Hepatocyte (in vitro differentiated cells): ENCODE measurements at places on chromosomes 3 and 15. TPM values are rescaled to one million over a fixed set of nuclear protein-coding genes. Genes with fewer than 3 reads are reported as not detected.

DNA sequence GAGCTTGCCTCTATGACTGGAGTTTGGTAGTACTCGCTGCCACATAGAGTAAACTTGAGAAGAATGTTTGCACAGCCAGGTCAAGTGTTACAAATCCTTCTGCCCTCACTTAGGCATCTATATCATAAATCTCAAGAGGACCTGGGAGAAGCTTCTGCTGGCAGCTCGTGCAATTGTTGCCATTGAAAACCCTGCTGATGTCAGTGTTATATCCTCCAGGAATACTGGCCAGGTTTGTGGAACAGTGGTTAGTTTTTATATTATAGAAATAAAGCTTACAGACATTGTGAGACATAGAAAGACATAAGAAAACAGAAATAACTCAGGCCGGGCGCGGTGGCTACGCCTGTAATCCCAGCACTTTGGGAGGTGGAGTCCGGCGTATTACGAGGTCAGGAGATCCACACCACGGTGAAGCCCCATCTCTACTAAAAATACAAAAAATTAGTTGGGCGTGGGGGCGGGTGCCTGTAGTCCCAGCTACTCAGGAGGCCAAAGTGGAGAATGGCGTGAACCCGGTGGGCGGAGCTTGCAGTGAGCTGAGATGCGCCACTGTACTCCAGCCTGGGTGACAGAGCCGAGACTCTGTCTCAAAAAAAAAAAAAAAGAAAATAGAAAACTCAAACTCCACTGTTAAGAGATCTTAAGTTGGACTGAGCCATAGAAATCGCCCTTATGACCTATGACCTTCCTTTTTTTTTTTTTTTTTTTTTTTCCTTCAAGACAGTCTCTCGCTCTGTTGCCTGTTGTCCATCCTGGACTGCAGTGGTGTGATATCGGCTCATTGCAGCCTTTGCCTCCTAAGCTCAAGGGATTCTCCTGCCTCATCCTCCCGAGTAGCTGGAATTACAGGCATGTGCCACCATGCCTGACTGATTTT lies 2.2 kb downstream of the RPSA start:
- H3K4me3 ChIP-seq: no peak overlapping the region
- no peak for DNase-seq
- H3K27ac ChIP-seq: no peak overlapping the region
- H3K4me1 ChIP-seq: peaks cover 11% of the 10 kb centered on the region
- H3K36me3 ChIP-seq: peaks cover 8% of the 10 kb centered on the region

GRCh38 chr15:33782966-33783365 lies 185.3 kb upstream of the CHRM5 start:
- no peak for DNase-seq
- H3K27ac ChIP-seq: no peak overlapping the region
- no peaks in the 10 kb centered on the region for H3K4me1 ChIP-seq
- H3K36me3 ChIP-seq: no peaks in the 10 kb centered on the region

DNA sequence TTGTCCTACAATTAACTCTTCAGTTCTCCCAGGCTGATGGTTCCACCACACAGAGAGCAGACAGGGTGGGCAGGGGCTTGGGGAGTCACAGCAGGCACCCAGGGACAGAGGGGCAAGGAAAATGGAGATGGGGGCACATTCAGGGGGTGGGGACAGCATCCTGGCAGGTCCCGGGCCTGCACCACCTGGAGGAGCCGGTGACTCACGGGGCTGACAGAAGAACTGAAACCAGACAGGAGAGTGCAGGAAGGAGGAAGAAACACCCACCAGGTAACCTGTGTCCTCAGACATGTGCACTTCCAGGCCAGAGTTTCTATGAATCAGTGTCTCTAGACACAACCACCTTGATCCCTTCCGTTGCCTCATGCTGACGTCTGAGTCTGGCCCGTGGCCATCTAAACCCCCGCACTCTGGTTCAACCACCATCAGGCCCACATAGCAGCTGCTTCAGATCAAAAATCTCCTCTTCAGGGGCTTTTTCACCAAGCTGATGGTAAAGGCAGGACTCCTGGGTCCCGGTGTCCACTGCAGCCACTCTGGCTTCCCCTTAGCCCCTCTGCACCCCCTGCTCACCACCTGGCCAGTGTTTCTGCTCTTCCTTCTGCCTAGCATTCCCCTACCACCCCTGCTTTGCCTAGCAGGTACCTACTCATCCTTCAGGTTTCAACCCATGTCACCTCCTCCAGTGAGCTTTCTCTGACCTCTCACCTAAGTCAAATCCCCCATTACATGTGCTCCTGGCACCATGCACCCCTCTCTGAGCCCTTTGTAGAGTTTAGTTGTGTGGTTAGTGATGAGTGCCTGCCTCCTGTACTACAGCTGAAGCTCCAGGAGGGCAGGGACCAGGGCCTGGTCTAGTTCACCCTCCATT lies 16.5 kb upstream of the CYP11A1 start:
- DNase-seq: peak; percentile 50
- H3K27me3 ChIP-seq: no peaks in the 10 kb centered on the region
- H3K36me3 ChIP-seq: no peaks in the 10 kb centered on the region

DNA sequence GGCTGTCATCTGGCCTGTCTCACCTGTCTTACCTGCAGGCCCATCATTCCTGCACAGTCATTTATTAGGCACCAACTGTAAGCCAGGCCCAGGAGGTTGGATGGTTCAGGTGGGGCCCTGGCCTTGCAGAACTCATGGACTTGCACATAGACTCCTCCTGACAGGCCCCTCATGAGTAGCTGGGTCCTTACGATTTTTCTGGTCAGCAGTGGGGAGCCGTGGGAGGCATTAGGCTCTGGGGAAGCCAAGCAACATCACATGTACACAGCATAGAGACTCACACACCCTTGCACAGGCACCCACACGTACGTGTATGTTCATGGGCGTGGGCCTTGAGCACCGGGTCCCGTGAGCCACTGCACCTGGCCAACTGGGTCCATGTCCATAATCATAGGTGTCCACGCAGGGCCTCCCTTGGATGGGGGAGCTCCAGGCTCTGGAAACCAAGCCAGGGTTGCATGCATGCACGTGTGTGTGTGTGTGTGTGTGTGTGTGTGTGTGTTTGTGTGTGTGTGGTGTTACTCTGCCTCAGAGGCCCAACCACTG lies 20.3 kb downstream of the CISH start:
- H3K27me3 ChIP-seq: no peaks in the 10 kb centered on the region
- no peak overlapping the region for H3K4me3 ChIP-seq
- H3K27ac ChIP-seq: no peak overlapping the region
- H3K4me1 ChIP-seq: peaks cover 4% of the 10 kb centered on the region

GRCh38 chr15:63505842-63506222 lies 1.4 kb downstream of the USP3 start:
- H3K4me1 ChIP-seq: peaks cover 59% of the 10 kb centered on the region
- no peaks in the 10 kb centered on the region for H3K27me3 ChIP-seq
- H3K36me3 ChIP-seq: no peaks in the 10 kb centered on the region
- peak overlapping the region; percentile 96 for H3K27ac ChIP-seq

GRCh38 chr15:55194256-55194655 lies 2.5 kb downstream of the RSL24D1 start:
- DNase-seq: no peak
- no peak overlapping the region for H3K4me3 ChIP-seq
- no peaks in the 10 kb centered on the region for H3K36me3 ChIP-seq
- H3K27ac ChIP-seq: no peak overlapping the region
- H3K4me1 ChIP-seq: peaks cover 11% of the 10 kb centered on the region

The PP2D1 gene
- polyA plus RNA-seq: 0.23 and 0.40 TPM in 2 replicates

The CPN2 gene
- 2.2 and 4.6 TPM in 2 replicates for polyA plus RNA-seq

The HYAL1 gene
- polyA plus RNA-seq: 5.5 and 11.8 TPM in 2 replicates

The BNC1 gene
- 22.1 and 23.1 TPM in 2 replicates for polyA plus RNA-seq

- H3K27ac ChIP-seq: no peak overlapping the region
- no peak overlapping the region for H3K4me3 ChIP-seq
Measured at GRCh38 chr3:68206524-68207117, 552.2 kb upstream of the SUCLG2 start.

- H3K4me3 ChIP-seq: no peak overlapping the region
- H3K27ac ChIP-seq: peak overlapping the region; percentile 89
- H3K36me3 ChIP-seq: no peaks in the 10 kb centered on the region
Measured at GRCh38 chr3:113166719-113167492, 44.5 kb upstream of the BOC start.

DNA sequence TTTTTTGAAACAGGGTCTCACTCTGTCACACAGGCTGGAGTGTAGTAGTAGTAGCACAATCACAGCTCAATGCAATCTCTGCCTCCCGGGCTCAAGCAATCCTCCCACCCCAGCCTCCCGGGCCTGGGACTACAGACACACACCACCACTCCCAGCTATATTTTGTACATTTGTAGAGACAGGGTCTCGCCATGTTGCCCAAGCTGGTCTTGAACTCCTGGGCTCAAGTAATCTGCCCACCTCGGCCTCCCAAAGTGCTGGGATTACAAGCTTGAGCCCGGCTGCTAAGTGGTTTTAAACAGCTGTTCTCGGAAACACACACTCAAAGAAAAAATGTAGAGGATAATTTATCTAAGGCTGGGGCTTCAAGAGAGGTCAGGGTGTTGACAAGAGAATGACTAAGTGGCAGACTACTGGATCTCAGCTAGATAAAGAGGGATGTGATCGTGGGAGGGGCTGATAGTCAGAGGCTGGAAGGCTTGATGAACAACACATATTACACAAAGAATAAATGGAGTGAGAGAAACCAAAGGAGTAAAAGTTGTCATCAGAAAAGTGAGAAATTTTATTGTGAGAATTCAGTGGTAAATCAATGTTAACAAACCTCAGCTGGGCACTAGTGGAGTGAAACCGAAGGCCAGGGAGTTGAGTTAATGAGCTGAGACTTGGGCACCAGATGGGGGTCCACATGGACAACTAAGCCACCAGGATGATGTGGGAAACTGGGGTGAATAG lies 6.7 kb downstream of the CCR5AS start:
- no peaks in the 10 kb centered on the region for H3K4me1 ChIP-seq
- H3K36me3 ChIP-seq: no peaks in the 10 kb centered on the region
- no peak overlapping the region for H3K4me3 ChIP-seq

The FETUB gene
- 3.2 and 5.8 TPM in 2 replicates for polyA plus RNA-seq

DNA sequence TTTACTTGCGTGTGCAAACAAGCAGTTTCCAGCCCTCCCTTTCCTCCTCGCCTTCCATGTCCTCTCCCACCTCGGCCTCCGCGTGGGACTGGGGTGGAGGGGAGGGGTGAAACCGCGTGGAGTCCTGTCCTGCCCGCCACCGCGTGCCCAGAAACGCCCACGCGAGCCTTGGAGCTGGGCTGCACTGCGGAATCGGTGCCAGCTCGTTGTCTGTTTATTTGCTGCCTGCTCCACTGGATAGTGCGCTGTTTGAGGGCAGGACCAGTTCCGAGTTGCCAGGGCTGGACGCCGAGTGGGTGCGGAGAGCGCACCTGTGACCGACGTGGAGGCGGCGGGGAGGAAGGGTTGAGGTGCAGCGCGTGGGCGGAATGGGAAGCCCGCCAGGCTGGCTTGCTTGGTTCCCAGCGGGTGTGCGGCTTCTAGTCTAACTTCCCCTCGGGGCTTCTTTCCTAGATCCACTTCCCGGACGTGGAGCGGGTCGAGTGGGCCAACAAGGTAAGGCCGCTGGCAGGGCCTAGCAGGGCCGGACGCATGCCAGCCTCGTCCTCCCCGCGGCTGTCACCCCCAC lies 17.3 kb downstream of the ESYT3 start:
- H3K4me3 ChIP-seq: no peak overlapping the region
- H3K27ac ChIP-seq: no peak overlapping the region
- no peaks in the 10 kb centered on the region for H3K36me3 ChIP-seq
- DNase-seq: no peak
- H3K27me3 ChIP-seq: no peaks in the 10 kb centered on the region
- no peaks in the 10 kb centered on the region for H3K4me1 ChIP-seq

The PRSS50 gene
- 1.4 and 1.6 TPM in 2 replicates for polyA plus RNA-seq

The ARHGEF26 gene
- polyA plus RNA-seq: 13.6 and 18.6 TPM in 2 replicates

The HYKK gene
- polyA plus RNA-seq: 1.6 and 2.8 TPM in 2 replicates
